ENCODE measurements at places on chromosomes 7 and 10. TPM values are rescaled to one million over a fixed set of nuclear protein-coding genes. Genes with fewer than 3 reads are reported as not detected.

Gene NUTM2D
- total RNA-seq: 1.8 TPM

Gene ZNF92
- 6.7 TPM for total RNA-seq

Gene TACC2
- total RNA-seq: 71.1 TPM

Gene SEMA3E
- 0.27 TPM for total RNA-seq

Gene POR
- 116 TPM for total RNA-seq

Gene PTF1A
- total RNA-seq: not detected

Gene HGF
- 0.79 TPM for total RNA-seq

Gene CCDC3
- total RNA-seq: 34.3 TPM

Gene GPR37
- 13.3 TPM for total RNA-seq

GRCh38 chr7:70387217-70387616, 744.7 kb upstream of the GALNT17 start:
- no peak for DNase-seq

GRCh38 chr10:101284101-101284743, 55.0 kb upstream of the LBX1 start:
- no peak for DNase-seq

DNA sequence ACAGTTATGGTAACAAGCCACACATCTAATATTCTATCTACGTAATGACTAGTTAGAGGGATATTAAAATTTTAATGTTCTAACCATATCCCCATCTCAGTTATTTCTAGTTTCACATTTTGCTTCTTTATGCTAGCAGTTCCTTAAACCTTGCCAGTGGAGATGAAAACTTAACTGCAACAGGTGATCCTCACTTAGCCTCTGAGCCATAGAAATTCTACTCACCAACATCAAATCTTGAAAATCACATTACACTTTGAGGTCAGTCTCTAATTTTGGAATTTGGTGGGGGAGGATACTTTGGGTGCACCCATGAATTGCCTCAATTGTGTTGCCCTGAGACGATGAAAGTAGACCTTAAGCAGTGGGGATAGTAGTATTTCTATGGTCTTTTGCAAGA, 256.4 kb downstream of the GATA3 start:
- no peak for DNase-seq

- no peak for DNase-seq
Measured at GRCh38 chr7:128729494-128729893, 9.7 kb upstream of the CALU start.

- no peak for DNase-seq
Measured at GRCh38 chr10:49177391-49178355, 10.5 kb downstream of the TMEM273 start.

DNA sequence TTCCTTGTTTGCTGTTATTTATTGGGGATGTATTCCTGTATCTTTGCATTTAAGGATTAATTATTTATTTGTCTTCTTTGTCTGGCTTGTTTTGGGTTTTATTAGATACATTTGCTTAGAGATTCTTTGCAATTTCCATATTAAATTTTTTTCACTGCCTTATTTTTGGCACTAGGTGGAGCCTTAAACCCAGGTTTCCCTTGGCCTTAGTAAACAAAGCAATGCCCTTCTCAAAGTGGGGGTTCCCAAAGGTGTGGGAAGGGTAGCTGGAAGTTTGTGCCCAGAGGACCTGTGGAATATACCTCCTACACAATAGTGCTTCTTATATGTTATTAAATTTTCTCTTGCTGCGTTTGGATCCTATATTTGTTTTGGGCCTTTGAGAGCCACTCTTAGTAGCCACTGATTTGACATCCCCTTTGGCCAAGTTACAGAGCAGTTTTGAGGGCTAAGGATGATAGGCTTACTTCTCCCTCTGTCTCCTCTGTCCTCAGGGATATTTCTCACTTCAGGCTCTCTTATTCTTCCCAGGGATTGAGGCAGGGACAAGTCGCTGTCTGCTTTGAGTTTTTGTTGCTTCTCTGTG, 162.3 kb downstream of the ITGB1 start:
- DNase-seq: no peak

DNA sequence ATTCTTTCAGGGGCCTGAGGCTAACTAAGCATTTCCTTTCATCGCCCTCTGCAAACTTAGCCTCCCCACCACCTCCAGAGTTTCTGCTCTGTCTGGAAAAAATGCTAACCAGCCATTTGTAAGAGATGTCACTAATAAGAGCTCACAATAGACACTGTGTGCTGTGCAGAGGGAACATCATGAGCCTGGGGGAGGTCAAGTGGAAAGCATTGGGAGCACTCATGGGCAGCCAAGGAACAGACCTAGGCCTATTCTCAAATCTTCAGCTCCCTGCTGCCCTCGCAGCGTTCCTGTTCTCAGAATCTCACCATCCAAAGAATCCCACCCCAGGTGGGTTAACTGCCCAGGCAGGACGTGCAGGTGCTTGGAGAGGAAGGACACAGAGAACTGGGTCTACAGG, 27.1 kb upstream of the GPAM start:
- no peak for DNase-seq

DNA sequence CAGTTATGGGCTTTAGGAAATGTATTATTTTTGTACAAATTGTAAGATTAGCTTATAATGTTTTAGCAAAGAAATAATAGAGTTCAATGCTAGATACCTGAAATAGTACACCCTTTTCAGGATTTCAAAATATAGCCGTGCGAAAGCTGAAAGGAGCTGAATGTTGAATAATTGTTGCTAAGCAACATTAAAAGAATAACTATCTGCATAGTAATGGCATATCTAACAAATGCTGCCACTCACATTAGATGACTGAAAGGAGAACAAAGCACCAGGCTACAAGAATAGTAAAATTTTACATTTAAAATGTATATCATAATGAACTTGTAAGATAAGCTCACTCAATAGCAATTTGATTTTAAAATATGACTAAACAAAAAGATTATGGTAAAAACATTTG, 82.5 kb downstream of the SDHAF3 start:
- DNase-seq: no peak

GRCh38 chr10:124824507-124824906, 22.9 kb downstream of the ABRAXAS2 start:
- no peak for DNase-seq

DNA sequence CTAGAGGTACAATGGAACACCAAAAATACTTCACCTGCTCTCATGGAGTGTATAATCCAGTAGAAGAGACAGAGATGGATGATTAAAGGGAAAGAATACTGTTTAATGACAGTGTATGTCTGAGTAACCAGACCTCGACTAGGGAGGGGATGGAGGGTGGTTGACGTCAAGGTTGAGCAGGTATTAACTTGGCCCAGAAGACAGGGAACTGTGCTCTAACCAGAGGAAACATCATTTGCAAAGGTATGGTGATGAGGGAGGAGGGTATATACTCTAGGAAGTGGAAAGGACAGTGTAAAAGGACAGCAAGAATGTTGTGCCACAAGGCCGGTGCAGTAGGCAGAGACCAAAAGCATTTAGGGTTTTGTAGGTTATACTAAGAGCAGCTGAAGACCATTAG, 2.9 kb downstream of the MIOS start:
- DNase-seq: no peak

- no peak for DNase-seq
Measured at GRCh38 chr10:11898372-11899066, 75.4 kb downstream of the PROSER2 start.

DNA sequence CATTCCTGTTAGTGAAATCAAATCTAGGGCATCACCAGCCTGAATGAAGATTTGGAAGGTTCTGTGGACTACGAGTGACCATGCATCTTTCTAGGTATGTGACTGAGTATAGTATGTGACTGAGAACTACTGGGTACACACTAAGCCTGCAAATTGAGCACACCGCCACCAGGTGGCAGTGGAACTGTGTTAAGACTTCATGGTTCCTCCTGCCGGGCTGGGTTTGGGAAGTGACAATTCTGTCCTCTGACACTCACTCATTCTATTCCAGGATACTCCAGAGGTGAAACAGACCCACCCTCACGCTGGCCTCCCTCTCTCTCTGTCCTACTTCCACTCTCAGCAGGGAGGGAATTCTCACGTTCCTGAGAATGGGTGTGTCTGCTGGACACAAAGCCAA, 84.0 kb upstream of the TMEM248 start:
- DNase-seq: no peak

Data from esophagus squamous epithelium (tissue), 5 donors.